ENCODE measurements at places on chromosomes 1 and 21.

DNA sequence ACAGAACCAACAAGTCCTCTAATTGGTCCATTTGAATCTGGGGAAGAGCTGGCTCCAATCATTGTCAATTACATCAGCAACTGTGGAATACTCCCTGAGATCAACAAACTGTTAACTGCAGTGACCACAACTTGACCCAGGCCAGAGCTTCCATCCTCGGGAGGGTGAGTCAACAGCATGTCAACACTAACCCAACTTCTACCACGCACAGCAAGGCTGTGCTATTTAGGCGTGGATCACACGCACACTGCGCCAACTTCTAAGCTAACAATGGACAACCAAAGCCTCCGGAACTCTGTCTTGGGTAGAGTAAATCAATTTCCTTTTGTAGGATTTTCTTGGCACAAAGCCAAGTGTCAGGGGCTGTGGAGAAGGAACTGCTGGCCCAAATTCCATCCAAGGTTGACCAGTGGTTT lies 30.4 kb downstream of the APP start:
- DNase-seq: no peak

DNA sequence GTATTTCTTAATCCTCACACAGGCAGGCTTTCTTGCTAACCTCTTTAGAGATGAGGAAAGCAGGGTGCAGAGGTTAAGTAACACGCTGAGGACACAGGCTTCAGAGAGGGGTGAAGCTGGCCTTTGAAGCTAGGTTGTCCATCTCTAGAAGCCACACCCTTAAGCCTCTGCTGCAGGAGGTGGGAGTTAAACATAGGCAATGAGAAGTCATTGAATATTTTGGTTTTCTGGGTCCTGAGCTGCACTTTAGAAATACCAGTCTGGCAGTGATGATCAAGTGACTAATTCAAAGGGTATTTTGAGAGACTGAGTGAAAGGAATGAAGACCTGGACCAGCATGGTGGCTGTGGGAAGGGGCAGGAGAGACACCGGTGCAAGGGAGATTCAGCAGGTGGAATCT lies 9.9 kb downstream of the KCNJ15 start:
- no peak for DNase-seq

DNA sequence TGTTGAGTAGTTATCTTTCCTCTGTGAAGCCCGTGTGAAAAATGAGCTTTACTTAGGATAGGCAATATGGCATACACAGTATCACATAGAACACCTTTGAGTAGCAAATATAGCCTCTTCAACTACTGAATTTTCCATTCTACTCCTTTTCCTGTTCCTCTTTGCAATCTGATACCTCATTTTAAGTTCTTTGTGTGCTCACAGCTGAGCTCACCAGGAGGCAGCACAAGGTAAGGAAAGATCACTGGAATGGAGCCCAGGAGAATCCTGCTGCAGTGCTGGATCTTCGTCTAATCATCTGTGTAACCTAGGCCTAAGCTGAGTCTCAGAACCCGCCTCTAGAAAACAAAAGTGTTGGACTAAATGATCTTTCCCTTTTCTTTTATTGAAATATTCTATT lies 171.0 kb downstream of the LRRC40 start:
- DNase-seq: no peak

GRCh38 chr1:234887016-234887900 lies 241.4 kb downstream of the TOMM20 start:
- no peak for DNase-seq

DNA sequence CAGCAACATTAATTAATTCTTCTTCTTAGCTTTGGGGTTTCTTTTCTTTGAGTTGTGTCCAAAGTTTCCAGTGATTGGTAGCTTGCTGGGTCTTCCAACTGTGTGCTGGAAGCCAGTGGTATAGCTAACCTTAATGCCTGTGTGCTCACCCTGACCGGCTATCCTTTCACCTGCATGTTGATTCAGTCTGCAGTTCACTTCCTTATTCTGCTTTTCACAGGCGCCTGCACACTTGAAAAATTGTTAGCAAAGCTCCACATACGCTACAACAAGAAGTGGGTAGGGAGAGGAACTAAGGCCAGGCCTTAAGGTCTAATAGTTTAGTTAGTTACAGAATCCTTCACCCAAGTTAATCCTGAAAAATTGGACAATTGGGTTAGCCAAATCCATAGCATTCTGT lies 35.7 kb downstream of the NCF2 start:
- no peak for DNase-seq

GRCh38 chr1:25702101-25702775 lies 85.6 kb downstream of the MAN1C1 start:
- DNase-seq: no peak

DNA sequence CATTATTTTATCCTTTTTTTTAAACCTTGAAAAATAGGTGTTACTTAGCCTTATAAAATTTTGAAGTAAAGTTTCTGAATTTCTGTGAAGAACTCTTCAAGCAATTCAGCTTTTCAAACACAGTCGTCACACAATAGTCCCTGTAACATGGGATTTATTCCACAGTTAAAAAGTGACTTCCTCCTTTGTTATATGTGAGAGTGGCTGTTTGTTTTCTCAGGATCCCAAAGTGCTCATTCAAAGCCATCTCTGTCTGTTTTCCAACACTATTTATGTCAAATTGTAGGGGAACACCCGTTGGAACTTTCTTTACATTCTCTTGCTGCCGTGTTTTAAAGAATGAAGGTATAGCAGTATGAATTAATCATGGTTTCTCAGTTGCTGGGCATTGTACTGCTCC lies 80.8 kb upstream of the GPR52 start:
- DNase-seq: no peak

DNA sequence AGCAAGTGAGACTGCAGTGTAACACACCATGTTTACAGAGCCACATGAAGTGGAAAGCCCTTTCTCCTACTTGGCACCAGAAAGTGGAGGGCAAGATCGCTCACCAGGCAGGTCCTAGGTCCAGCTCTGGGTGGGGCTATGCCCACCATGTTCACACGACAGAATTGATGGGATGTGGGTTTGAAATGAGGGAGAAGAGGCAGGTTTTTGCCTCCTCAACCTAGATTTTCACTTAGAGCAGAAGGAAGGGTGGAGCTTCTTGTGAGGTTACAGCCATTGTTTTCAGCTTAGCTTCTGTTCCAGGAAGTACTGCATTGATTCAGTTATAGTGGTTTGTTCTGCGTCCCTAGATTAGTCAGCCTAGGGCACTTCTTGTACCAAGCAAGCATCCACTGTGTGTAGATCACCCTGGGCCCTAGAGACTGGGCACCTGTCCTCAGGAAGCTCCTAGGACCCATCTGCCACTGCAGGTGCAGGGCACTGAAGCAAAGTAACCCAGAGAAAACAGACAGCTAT lies 2.3 kb downstream of the CD53 start:
- no peak for DNase-seq

GRCh38 chr1:226891846-226892523 lies 21.6 kb downstream of the PSEN2 start:
- DNase-seq: no peak

- DNase-seq: no peak
Measured at GRCh38 chr1:161945306-161946060, 78.2 kb downstream of the OLFML2B start.

- no peak for DNase-seq
Measured at GRCh38 chr1:59151387-59151761, 145.5 kb upstream of the FGGY start.

DNA sequence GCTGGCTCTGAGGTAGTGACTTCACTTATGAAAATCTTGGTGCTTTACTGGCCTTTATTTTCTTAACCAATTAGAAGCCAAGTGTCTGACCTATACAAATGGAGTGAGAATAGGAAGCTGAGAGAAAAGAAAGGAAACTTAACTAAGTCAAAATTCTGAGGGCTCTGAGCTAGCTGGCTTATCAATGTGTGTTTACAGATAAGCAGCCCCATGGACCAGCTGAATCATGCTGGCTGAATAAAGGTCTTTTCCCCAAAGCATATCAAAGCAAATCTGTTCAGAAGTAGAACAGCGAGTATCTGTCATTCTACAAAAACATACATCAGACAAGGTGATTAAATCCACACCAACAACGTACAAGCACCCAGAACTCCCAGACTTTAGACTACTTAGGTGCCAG lies 117.2 kb downstream of the BRINP2 start:
- DNase-seq: no peak

- no peak for DNase-seq
Measured at GRCh38 chr1:86068271-86068721, 88.3 kb downstream of the COL24A1 start.

GRCh38 chr1:31754397-31754796 lies 9.7 kb downstream of the ADGRB2 start:
- DNase-seq: no peak

- DNase-seq: no peak
Measured at GRCh38 chr1:198880397-198880796, 241.6 kb downstream of the PTPRC start.

DNA sequence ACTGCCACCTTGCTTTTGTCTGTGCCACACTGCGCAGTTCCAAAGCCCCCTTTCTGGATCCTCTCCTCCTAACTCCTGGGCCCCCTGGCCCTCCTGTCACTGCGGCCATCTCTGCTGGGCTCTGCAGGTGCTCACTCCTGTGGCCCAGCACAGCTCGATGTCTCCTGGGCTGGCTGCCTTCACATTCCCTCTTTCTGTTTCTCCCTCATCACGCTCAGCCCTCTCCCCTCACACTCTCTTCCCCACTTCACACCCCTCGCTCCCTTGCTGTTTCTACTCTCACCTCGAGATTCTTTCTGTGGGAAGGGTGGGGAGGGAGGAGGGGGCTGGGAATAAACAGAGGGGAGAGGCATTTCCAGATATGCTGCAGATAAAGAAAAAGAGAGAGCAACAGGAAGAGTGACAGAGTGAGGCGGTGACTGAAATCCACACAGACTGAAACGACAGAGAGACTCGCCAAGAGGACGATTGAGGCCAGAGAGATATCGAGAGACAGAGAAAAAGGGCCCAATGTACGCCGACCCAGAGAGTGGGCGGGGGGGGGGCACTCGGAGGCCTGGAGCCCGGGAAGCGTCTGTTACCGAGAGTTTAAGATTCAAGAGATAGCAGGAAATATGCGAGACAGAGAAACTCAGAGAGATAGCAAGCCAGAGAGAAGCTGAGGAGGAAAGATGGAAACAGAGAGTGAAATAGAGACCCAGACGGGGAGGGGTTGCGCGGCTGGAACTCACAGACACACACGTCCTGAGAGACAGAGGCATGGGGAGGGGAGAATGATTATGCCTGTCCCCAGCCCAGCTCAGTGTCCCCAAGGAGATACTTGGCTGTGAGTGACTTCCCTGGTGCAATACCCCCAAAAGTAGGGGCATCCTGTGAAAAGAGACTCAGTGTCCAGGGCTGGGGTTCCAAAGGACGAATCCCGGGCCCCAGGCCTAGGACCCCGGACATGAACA lies 666 bp downstream of the CSF3R start:
- DNase-seq: no peak

- DNase-seq: no peak
Measured at GRCh38 chr1:1221887-1222574, 8.1 kb upstream of the TNFRSF4 start.

GRCh38 chr1:230861970-230862595 lies 6.2 kb downstream of the C1orf198 start:
- DNase-seq: no peak

- no peak for DNase-seq
Measured at GRCh38 chr1:156126630-156127534, 12.4 kb downstream of the LMNA start.

GRCh38 chr1:168799927-168800605 lies 71.1 kb upstream of the DPT start:
- no peak for DNase-seq

- DNase-seq: peak; percentile 60
Measured at GRCh38 chr1:1891349-1892078, 627 bp upstream of the GNB1 start.

DNA sequence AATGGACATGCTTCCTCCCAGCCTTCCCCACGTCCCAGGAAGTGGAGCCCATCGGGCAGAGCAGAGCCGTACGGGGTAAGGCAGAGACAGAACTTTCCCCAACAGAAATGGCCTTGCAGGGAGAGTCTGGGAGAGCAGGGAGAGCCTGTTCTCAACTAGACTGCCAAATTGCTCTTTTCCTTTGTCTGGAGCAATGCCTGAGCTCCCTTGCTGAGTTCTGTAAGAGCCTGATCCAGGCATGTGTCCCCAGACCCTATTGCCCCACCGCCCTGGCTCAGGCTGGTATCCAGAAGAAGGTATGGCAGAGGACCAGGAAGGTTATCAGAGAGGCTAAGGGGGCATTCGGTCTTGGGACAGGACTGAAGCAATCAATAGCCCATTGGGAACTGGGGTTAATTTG lies 79.9 kb downstream of the TMEM53 start:
- DNase-seq: no peak
